ENCODE measurements at places on chromosomes 11 and 22.

DNA sequence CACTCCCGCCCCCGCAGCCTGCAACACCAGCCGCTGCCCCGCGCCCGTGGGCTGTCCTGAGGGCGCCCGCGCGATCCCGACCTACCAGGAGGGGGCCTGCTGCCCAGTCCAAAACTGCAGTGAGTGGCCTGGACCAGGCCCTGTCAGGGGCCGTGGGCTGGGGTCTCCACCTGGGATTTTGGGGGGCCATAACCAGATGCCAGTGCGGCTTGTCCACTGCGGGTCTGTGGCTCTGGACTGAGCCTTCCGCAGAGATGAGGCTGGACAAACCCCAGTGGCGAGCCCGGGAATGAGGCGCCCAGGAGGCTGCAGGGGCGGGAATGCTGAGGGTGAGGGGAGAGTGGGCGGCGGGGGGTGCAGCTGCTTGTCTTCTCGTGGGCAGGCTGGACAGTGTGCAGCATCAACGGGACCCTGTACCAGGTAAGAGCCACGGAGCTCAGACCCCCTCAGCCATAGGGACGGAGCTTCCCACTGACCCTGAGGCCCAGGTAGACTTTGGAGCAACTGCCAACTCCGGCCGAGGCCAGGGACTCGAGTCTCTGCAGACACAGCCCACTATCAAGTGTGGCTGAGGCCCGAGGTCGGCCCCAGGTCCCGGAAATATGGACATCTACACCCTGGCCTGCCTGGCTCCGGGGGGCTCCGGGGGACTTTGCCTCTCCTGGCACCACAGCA, 24.8 kb upstream of the MUC5B start:
- no peak for DNase-seq

DNA sequence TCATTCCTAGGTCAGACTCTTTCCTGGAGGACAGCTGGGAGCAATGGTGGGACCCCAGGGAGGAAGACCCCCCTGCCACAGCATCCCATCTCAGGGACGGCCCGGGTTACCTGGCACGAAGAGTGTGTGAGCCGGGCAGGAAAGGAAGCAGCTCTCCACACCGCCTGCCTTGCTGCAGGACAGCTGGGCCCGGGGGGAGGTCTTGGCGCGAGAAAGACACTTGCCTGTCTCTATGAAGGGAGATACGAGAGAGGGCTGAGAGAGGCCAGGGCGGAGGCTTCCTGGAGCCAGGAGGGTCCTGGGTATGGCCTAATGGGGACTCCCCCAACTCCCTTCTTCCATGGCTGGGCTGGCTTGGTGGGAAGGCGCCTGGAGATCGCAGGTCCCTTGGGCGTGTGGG, 36.1 kb upstream of the TTLL12 start:
- DNase-seq: no peak

DNA sequence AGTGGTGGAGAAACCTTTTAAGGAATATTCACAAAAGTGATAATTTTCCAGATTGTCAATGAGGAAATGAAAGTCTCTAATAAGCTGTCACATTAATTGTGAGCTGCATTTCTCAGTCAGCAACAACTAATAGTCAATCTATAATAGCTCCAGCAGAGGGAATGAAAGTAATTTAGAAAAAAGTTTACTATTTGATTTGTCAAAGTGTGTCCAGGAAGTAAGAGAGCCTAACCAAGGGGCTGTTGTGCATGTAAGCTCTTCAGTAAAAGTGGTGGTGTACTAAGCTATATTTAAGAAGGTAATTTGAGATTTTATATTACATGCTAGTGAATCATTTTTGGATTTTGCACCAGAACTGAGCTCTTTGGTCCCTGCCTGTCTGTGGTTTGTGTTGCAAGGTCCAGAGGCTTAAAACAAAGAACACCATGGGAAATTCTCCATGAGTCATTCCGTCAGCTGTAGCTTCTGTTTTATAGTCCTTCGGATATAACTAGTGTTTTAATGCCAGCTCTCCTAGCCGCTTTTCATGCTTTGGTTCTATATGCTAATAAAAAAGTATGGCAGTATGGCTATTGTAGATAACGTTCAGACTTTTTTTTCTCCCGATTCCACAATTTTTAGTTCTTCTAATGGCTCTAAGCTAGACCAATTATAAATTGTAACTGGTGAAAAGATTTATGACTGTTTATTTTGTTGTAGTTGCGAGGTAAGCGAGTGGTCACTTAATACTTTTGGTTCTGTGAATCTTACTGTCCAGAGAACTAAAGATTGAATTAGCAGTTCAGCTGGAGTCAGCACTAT, 64.6 kb downstream of the ARHGEF12 start:
- DNase-seq: peak; percentile 96

DNA sequence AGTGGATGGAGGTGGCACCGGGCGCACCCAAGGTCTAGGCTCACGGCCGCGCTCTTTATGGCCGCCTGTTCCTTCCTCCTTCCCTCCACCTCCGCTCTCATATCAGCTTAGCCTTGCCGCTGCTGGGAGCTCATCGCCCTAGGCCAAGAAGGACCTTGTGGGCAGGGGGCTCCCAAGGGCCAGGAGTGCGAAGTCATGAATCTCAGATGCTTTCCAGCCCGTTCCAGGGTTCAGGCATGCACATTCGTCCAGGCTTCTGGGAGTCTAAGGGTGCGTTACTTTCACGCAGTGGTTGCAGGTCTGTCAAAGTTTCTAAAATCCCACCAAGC, 4.1 kb upstream of the GALR3 start:
- DNase-seq: no peak

- no peak for DNase-seq
Observed at GRCh38 chr11:13917904-13918303, 44.6 kb upstream of the SPON1 start.

DNA sequence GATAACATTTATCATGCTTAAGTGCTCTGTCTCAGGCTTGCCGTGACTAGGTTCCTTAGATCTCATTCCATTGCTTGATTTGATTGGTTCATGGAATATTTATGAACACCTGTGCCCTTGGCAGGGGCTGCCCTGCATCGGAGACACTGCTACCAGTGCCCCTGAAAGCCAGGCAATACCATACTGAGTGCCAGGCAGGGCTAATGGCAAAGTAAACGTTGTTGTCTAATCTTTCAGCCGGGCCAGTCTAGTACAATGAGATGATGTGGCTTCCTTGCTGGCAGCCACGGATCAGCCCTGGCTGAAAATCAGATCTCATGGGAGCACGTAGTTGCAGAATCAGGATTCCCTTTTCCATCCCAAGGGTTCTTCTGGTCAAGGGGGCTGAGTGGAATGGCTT, 5.0 kb upstream of the PGA3 start:
- DNase-seq: no peak

- no peak for DNase-seq
Observed at GRCh38 chr11:67098799-67099429, 20.1 kb upstream of the KDM2A start.

DNA sequence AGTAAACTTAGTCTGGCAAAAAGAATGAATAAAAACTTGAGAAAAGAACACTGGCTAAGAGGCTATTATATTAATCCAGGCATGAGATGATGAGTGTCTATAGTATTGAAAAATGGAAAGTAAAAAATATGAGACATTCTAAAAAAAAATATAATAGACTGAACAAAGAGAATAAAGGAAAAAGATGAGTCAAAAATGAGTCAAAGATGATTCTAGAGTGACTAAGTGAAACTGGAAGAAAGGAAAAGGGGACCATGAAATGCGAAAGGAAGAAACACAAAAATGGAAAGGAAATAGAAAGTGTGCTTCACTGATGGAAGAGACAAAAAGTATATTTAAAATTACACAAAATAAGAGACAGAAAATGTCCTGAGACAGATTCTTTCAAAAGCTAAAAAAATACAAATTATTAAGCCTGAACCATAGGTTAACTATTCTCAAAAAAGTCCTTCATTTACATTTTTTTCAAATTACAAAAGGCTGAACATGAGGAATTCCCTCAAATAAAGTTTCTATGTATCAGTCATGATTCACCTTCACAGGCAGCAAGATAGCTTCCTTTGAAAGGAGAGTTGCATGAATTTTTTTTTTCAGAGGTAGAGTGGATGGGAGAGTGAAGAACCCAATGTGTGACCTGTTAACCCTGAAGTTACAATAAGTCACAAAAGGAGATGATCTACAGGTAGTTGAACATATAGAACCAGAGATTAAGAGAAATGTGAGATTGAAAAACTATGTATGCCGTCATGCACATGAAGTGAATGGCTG, 75.2 kb downstream of the EIF3M start:
- no peak for DNase-seq

GRCh38 chr22:43474161-43475101, 62.6 kb downstream of the MPPED1 start:
- DNase-seq: no peak

- peak; percentile 73 for DNase-seq
Observed at GRCh38 chr22:44698531-44699421, 3.2 kb upstream of the PRR5 start.

GRCh38 chr11:69695581-69695980, 8.2 kb downstream of the FGF19 start:
- DNase-seq: no peak

DNA sequence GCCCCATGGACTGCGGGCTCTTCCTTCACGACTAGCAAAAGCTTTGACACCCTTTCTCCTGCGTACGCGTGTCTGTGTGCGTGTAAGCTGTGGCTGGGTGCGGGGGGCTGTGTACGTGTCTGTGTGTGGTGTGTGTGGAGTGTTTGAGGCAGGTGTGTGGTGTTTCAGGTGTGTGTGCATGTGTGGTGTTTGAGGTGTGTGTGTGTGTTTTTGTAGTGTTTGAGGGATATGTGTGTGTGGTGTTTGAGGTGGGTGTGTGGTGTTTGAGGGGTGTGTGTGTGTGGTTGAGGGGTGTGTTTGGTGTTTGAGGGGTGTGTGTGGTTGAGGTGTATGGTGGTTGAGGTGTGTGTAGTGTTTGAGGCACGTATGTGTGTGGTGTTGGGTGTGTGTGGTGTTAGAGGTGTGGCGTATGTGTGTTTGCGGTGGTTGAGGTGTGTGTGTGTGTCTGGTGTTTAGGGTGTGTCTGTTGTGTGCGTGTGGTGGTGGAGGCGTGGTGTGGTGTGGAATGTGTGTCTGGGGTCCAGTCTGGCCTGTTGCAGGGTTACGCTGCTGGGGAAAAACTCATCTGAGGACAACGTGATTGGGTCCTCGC, 687 bp upstream of the ARSA start:
- no peak for DNase-seq

DNA sequence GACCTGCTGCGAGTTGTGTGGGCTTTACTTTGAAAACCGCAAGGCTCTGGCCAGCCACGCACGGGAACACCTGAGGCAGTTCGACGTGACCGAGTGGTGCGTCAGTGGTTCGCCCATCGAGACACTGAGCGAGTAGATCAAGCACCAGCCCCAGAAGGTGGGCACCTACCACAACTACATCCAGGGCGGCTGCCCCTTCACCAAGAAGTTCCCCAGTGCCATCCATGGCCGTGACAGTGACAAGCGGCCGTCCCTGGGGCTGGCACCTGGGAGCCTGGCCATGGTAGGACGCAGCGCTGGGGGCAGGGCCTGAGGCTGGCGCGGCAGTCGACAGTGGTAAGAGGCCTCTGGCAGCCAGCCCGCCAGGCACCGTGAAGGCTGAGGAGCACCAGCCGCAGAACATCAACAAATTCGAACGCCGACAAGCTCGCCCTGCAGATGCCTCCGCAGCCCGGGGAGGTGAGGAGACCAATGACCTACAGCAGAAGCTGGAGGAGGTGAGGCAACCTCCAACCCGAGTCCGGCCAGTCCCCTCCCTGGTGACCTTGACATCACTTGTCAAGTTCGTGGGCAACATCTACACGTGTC, 545.2 kb upstream of the CCDC179 start:
- DNase-seq: no peak

- DNase-seq: no peak
Observed at GRCh38 chr11:77024745-77025144, 9.5 kb upstream of the B3GNT6 start.

- no peak for DNase-seq
Observed at GRCh38 chr11:29231991-29232390, 784.8 kb downstream of the KCNA4 start.

DNA sequence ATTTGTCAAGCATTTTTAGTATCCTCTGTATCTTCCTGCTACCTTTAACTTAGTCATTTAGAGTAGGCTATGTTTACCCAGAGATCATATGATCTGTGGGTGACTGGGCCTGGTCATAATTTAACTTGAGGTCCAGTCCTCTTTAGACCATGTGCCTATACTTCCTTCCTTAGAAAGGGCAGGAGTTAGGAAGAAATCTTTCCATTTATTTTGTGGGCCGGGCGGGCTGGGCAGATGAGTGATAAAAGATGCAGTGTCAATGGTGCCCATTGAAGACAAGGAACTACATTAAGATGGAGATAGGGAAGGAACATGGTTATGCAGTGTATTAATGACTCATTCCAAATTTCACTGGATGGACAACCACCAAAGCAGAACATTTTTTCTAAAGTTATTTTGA, 30.9 kb upstream of the PDE3B start:
- DNase-seq: no peak

- no peak for DNase-seq
Observed at GRCh38 chr11:1012291-1012690, 24.2 kb downstream of the MUC6 start.

- DNase-seq: no peak
Observed at GRCh38 chr11:75759832-75760231, 8.7 kb upstream of the DGAT2 start.

GRCh38 chr22:49734390-49734789, 93.3 kb downstream of the BRD1 start:
- DNase-seq: no peak

DNA sequence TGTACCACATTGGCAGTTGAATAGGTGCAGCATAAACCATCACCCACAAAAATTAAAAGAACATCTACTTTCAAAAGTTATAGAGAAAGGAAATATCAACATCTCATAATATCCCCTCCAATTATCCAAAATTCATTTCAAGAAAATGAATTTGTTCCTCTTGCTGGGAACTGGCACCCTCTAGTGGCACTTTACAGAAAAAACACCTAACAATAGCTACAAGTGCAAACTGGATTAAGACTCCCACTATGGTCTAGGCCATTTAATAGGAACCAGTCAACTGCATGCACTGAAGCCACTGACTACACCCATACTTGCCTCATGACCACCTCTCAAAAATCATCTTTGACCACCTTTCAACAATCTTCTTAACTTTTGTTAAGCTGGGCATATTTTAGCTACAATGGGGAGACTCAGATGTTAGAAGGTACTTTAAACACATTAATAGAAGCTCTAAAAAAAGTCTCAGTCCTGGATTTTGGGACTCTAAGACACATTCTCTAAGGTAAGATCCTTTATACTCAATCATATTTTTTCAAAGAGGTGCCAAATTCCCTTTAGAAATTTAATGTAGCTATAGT, 17.3 kb downstream of the TRAF6 start:
- DNase-seq: no peak

DNA sequence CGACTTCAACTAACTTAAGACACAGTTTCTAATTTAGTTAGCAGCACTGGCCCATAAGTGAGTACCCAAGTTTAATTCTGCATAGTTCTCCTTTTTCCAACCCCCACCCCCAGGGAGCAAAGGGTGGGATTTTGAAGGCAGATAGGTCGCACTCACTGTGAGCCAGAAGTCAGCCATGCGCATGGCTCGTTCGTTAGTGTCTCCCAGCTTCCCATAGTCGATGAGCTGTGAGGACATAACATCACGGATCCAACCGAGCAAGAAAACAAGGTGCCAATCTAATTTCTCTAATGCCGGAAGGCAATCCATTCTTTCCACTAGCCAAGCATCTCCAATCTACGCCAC, 577 bp downstream of the MRPL17 start:
- DNase-seq: no peak
